GOT3 (cell line): ENCODE measurements at places on chromosomes 5 and 9.

GRCh38 chr9:135883410-135884089 is 23.8 kb downstream of the CAMSAP1 start:
- DNase-seq = no peak

DNA sequence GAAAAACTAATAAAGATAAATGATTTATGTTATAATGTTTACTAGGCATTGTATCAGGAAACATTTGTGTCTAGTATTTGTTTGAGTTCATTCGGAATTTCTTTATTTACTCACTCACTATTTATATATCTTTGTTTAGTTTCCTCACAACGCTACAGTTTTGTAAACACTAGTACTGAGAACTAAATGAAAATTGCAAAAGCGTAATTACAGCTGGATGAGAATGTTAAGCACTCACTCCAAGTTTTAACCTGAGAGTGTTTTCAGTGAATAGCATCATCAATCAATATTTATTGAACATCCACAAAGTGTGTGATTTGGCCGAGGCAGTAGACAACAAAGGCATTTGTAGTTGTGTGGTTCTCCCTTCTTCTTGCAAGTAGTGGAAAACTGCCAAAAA is 969.6 kb upstream of the DMAC1 start:
- no peak for DNase-seq

GRCh38 chr5:72160959-72161358 is 53.7 kb downstream of the MAP1B start:
- DNase-seq = no peak

GRCh38 chr9:116008278-116008677 is 145.3 kb upstream of the PAPPA start:
- no peak for DNase-seq

- DNase-seq = no peak
Observed at GRCh38 chr5:150603491-150603890, 37.0 kb upstream of the SYNPO start.

DNA sequence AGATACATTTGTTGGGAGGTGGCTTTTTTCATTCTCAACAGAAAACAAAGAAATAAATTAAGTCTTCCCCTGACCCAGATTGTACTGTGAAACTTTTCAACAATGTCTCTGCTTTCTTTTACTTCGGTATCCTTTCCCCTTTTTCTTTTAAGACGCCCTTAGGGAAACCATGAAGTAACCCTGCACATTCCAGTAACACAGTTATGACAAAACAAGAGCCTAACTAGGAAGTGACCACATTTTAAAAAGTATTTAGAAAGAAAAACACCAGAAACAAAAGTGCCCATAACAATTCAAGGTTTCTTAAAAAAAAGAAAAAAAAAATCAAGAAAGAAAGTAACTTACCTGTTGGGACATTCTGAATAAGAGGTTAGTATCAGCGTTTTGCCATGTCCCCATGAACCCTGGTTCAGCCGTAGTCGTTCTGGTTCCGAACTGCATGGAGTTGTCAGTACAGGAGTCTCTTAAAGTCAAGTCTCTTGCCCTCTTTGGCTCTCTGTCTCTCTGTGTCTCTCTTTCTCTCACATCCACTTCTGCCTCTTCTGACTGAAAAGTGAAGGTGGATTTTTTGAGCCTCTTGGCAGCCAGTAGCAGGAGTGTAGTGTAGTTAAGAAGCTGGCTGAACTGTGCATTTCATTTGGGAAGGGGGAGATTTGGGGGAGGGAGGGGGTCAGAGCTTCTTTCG is 142.9 kb downstream of the BNC2 start:
- DNase-seq = no peak
